Suppressor macrophage (primary cell): ENCODE measurements at places on chromosomes 4 and X.

DNA sequence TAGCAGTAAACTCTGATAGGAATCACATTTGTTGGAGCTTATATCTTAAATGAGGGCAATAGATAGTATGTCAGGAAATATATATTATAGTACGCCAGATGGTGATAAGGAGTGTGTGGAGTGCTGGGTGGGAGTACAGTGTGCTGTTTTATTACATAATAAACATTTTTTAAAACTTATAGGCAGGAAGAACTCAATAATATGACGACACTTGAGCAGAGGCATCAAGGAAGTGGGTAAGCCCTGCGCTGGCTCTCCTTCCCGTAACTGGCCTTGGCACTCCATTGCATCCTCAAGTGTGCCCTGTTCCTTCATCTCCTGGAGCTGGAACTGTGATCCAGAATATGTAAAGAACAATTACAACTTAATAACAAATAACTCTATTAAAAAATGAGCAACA lies 123.8 kb downstream of the ELOVL6 start:
- DNase-seq = no peak

DNA sequence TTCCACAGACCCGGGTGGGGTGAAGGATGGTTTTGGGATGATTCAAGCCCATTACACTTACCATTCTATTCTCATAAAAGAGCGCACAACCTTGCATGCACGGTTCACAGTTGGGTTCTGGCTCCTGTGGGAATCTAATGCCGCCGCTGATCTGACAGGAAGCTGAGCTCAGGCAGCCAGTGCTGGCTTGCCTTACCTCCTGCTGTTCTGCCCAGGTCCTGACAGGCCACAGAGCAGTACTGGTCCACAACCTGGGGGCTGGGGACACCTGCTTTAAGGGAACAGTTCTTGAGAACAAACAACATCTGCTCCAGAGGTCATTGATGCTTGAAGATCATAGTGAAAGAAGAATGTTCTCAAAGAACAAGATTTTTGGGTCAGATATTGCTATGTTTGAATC lies 8.0 kb upstream of the HS3ST1 start:
- DNase-seq = no peak

- no peak for DNase-seq
Observed at GRCh38 chr4:113884655-113885054, 94.8 kb downstream of the ARSJ start.

DNA sequence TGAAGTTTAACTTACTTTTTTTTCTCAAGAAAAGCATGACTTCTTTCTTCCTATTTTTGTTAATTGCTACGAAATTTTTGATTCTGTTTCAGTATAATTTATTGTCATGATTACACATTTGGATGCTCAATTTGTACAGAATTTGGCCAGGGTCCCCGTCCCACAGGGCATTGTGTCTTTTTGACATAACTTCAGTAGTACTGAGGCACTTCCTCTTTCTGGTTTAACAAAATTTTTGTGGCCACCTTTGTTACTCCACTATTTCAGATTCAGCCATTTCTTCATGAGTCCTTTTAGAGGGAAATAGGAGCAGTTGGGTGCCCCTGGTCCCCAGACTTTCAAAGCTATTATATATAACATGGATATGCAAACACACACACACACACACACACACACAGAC lies 1248.7 kb downstream of the PCDH7 start:
- no peak for DNase-seq

DNA sequence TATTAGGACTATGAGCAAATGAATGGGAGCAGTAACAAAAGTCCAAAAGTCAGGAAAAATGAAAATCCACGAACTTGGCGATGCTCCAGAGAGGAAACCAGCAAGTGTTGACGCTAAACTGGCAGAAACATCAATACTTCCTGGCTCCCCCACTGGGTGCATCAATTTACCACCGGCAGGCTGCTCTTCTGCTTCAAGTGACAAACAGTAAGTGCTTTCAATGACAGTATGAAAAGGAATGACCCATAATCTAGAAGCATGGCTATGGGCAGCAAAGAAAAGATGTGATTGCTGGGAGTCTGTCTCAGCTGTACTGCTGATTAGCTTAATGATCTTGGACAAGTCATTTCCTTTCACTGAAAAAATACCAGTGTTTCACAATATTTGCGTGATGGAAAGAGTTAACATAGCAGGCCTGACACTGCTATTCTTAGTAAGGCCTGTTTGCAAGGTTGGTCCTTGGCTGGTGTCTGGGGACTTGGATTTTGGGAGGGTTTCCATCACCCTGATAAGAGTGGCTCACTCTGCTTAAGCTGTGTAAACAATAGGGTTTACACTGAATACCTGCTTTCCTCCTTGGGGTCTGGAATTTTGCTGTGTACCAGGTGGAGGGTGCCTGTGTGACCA lies 8.7 kb downstream of the ATP11C start:
- DNase-seq = no peak

- no peak for DNase-seq
Observed at GRCh38 chr4:137510557-137511265, 21.6 kb downstream of the PCDH18 start.

- DNase-seq = no peak
Observed at GRCh38 chr4:174016251-174016650, 267.2 kb downstream of the FBXO8 start.

DNA sequence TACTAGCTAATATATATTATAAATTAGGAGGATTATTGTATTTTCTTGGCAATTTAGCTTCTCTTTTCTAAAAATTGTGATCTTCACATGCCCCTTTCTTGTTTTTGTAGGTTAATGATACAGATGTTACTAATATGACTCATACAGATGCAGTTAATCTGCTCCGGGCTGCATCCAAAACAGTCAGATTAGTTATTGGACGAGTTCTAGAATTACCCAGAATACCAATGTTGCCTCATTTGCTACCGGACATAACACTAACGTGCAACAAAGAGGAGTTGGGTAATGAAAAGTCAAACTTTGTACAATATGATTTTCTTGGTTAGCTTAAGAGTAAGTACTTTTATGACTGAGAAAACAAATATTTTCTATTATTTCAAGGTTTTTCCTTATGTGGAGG lies 74.1 kb downstream of the SLC10A6 start:
- DNase-seq = no peak

GRCh38 chr4:61527888-61528287 lies 327.8 kb downstream of the ADGRL3 start:
- no peak for DNase-seq

- no peak for DNase-seq
Observed at GRCh38 chr4:107060388-107060787, 24.3 kb upstream of the DKK2 start.

GRCh38 chr4:153034681-153035080 lies 98.6 kb downstream of the FHDC1 start:
- no peak for DNase-seq

GRCh38 chrX:113759422-113759821 lies 824.5 kb upstream of the HTR2C start:
- no peak for DNase-seq

DNA sequence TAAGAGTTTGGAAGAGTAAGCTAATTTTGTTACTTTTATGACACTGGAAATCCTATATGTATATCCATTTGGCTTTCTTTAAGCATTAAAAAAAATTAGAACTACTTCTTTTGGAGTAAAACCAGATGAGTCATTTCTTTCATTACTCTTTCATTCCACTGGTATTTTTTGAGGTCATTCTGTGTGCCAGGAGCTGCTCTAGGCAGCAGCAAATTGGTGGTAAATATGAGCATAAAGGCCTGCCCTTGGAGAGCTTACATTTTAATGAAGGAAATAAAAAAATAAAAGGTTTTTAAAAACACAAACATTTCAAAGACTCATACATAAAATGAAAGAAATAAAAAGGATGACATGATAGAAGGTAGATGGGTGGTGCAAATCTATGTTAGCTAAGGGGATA lies 37.4 kb downstream of the MID1 start:
- no peak for DNase-seq

DNA sequence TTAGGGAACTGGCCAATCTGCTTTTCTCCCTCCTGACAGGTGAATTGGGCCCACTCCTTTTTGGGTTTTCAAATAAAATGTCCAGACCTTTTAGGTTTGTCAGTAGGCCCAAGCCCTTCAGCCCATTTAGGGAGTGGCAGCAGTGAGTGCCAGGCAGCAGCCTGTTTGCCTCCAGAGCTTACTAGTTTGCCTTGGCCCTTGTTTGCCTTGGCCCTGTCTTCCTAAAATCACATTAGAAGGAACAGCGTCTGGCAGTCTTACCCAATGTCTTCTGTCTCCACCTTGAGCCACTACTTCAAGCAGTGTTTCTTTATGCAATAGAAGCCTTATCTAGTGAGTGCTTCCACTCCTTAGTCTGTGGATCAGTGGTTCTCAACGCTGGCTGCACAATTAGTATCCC lies 117.1 kb downstream of the TMEM164 start:
- DNase-seq = no peak

DNA sequence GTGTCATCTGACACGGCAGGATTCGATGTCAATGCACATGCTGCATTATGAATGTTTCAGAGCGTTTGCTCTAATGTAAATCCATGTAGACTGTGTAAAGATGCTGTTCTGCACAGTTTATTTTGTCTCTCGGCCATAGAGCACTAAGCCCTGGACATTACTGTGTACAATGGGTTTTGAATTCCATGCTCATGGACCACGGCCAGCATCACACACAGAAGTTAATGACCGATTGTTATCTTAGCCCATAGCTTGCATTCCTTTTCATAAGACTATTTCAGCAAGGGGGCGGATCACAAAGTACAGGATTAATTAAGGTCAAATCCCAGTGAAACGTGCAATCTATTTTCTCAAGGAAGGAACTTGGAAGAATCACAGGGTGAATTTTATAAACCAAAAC lies 286.1 kb upstream of the TENM3 start:
- no peak for DNase-seq

- peak; percentile 1 for DNase-seq
Observed at GRCh38 chr4:187814737-187815465, 180.7 kb upstream of the ZFP42 start.

DNA sequence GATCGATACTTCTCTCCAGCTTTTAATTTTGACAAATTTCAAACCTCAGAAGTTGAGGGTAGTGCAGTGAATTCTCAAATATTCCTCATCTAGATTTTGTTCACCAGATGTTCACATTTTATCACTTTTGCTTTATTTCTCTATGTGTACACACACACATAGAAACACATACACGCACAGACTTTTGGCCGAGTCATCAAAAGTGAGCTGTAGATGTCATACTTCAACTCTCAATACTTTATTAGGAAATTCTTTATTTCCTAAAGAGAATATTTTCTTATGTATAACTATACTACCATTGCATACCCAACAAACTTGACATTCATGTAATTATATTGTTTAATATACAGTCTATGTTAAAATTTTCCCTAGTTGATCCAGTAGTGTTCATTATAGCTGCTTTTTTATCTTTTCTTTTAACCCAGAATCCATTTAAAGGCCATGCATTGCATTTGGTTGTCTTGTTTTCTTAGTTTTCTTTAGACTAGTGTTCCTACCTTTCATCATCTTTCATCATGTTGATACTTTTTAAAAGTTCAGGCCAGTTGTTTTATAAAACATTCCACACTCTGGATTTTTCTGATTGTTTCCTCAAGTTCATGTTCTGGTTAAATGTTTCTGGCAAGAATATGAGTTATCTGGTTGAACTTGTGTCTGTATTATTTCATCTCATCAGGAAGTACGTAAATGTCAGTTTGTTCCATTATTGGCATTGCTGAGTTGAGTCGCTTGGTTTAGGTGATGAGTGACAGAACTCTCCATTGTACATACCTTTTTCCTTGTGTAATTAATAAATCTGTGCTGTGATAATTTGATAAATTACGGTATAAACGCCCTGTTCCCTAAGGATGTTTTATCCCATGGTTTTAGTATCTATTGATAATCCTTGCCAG lies 94.1 kb upstream of the TLR2 start:
- DNase-seq = no peak

- DNase-seq = no peak
Observed at GRCh38 chr4:61336488-61336887, 136.4 kb downstream of the ADGRL3 start.

DNA sequence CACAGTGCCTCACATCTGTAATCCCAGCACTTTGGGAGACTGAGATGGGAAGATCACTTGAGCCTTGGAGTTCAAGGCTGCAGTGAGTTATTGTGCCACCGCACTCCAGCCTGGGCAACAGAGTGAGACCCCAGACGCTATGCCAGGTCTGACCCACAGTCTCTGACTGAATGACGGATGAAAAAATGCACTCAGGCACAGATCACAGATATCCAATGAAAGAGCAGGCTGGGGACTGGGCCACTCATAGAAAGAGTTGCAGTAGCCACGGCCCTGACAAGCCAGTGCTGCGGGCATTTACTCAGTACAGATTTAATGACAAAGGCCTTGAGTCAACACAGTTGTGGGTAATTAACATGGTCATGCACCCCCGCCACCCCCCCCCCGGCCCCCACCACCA lies 22.7 kb downstream of the NUDT6 start:
- no peak for DNase-seq

GRCh38 chr4:13706716-13707115 lies 79.2 kb upstream of the BOD1L1 start:
- DNase-seq = no peak

DNA sequence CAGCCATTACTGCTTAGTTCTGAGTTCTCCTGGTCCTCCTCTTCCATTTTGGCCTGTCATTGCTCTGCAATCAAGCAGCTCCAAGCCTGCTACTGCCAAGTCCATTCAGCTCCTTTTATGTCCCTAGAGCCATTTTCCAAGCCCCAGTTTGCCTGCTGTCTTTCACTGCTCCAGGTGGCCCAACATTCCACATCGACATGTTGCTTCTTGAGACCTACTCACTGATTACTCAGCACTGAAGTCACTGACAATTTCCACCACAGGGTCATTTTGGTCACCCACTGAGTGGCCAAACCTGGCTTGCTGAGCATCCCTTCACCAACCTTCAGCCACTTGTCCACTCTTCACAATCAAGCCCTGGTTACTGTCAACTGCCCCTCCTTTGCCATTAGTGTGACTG lies 27.2 kb downstream of the LRIT3 start:
- no peak for DNase-seq

DNA sequence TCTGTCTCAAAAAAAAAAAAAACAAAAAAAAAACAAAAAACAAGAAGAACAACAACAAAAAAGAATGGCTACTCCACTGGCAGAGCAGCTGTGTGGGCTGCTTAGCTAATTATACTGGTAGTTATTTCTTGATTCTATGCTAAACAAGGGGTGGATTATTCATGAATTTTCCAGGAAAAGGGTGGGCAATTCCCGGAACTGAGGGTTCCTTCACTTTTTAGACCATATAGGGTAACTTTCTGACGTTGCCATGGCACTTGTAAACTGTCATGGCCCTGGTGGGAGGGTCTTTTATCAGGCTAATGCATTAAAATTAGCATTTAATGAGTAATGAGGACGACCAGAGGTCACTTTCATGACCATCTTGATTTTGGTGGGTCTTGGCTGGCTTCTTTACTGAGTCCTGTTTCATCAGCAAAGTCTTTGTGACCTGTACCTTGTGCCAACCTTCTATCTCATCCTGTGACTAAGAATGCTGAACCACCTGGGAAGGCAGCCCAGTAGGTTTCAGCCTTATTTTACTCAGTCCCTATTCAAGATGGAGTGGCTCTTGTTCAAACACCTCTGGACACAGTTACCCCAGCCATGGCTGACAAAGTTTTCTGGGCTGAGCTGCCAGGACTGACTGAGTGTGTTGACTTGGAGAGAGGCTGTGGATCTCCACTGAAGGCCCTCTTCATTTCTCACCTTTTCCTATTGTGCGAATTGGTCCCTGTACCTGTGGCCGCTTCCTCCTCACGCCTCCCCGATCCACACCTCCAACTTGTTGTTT lies 1.3 kb upstream of the OCIAD2 start:
- no peak for DNase-seq

- DNase-seq = no peak
Observed at GRCh38 chr4:70315928-70316327, 18.9 kb upstream of the CABS1 start.

GRCh38 chr4:154390324-154390723 lies 101.3 kb downstream of the DCHS2 start:
- DNase-seq = no peak

- no peak for DNase-seq
Observed at GRCh38 chr4:7295197-7295910, 103.0 kb downstream of the SORCS2 start.
